CD4-positive, alpha-beta memory T cell (primary cell): ENCODE measurements at places on chromosomes 13 and 19.

DNA sequence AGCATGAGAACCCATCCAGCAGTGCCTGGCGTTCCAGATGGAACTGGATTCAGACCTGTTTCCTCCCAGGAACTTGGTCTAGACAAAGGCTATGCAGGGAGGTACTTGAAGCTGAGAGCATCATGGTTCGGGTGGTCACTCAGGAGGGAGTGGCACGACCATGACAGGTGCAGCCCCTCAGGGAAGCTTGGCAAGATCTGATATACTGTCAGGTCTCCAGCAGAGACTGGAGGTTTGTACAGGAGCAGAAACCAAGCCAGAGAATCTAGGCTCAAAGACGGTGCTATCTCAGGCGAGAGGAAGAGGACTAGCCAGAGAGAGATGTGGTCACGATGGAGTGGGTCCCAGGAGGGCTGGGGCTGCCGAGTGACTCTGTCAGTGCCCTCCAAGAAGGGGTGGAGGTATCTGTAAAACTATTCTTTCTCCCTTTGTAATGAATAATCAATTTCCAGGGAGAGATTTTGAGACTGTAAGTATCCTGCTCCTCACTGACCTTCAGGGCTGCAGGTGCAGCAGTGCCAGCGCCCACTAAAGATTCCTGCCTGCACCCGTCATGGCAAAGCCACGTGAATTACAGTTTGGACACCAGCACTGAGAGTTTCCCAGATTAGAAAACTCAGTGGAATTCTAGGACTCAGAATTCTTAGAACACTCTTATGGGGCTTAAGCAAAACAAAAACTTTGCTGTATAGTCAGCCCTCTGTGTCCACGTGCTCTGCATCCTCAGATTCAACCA, 10.2 kb upstream of the DCUN1D2 start:
- no peak for DNase-seq

DNA sequence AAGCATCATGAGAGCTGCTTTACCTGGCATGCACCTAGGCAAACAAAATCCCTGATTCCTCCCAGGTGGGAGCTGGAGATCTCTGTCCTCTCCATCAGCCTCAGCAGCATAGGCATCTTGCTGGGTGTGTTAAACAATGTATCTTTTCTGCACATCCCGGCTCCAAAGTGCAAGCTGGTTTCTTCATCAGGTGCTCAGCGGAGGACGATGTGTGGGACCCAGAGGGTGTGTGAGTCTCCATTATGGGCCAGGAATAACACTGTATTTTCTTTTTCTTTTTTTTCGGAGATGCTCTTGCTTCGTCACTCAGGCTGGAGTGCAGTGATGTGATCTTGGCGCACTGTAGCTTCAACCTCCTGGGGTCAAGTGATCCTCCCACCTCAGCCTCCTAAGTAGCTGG, 9.9 kb downstream of the CNFN start:
- DNase-seq: no peak

DNA sequence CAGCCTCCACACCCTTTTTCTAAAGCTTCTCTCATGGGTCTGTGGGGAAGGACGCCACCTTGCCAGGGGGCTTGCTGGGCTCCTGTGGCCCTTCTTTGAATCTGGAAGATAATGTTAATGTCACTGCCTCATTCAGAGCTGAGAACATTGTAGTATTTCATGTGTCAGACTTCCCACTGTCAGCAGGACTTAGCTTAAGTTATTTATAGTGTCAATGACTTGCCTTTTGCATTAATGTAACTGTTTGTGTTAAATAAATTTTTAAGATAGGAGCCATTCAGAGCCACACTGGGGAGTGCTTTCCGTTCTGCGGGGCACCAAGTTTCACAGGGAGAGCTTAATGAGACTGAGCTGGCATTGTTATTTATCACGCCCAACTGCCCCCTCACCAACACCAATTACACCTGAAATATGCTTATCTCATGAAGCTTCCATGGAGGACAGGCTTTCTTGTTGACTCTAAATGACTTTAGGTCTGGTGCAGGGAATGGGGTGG, 226.9 kb upstream of the UBL3 start:
- no peak for DNase-seq

- no peak for DNase-seq
Measured at GRCh38 chr13:41565846-41566245, 108.5 kb downstream of the RGCC start.

GRCh38 chr13:32863596-32863995, 152.6 kb upstream of the KL start:
- no peak for DNase-seq

DNA sequence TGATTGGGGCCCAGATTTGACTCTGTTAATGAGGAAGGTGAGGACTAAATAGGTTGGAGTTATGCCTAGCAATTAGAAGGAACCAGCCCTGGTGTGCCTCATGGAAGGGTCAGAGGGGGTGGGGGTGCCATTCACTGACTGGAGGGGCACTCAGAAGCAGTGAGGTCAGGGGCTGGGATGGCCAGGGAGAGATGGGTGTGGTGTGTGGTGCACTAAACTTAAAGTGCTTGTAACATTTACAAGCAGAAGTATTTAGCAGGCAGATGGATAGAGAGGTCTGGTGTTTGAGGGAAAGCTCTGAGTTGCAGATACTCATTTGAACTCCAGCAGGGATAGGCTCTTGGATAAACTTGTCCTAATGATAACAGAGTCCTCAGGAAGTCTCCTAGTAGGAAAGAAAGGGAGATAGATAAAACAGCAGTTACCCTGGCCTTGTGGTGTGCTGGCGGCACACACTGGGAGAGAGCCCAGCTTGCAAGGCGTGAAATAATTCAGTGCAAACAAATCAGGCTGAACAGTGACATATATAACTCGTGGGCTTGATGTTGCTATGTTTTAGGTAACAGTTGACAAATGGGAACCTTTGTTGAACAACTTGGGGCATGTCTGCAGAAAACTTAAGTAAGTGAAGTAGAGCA, 20.0 kb upstream of the UPF3A start:
- no peak for DNase-seq

DNA sequence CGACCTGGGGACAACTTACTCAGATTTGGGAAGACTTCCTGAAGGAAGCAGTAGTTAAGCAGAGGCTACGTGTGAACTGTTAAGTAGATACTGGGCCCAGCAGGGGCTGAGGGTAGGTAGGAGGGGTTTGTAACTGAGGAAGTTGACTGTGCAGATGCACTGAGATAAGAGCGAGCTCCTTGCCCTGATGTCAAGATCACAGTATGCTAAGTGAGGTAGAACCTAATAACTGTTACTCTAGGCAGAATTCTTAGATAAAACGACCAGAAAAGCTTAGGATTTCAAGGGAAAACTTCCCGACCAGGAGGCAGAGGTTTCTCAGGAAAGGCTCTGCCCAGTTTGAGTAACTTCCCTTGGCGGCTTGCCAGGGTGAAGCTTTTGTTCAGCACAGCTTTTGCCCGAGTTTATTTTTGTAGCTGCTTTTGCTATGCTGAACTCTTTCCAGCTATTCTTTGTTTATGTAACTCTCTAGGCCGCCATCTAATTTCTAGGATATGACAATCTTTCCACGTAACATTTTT, 632.1 kb downstream of the DIAPH3 start:
- no peak for DNase-seq

DNA sequence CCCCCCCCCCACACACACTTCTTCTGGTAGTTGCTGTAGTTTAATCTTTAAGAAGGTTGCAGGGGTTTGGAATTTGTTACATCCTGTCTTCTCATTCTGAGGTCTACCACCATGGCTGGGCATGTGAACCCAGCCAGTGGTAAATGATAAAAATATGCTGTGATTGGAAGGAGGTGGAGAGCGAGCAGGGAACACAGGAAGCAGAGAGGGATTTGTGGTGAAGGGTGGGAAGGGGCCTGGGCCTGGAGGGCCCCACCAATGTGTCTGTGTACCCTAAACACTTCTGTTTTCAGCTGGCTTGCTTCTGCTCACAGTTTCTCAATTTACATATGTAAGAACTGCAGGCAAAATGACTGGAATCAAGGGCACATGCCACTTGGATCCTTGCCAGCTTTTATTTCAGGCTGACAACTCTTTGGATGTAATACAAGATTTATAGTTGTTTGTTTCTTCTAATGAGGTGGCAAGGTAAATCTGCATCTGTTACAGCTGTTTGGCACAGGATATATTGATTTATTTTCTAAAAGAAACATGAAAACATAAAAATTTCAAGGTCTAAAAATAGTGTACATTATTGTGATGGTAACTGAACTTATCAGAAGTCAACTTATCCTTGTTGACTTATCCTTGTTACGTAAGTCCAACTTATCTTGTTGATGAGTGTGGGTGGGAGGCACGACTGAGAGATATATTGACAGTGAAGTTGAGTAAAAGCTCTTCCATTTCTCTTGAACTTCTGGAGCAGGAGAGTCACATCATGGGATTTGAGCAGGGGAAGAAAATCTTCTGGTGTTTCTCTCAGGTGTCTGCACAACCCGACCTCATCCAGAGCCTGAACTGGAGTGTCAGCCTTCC, 313.2 kb downstream of the SHISA2 start:
- no peak for DNase-seq

DNA sequence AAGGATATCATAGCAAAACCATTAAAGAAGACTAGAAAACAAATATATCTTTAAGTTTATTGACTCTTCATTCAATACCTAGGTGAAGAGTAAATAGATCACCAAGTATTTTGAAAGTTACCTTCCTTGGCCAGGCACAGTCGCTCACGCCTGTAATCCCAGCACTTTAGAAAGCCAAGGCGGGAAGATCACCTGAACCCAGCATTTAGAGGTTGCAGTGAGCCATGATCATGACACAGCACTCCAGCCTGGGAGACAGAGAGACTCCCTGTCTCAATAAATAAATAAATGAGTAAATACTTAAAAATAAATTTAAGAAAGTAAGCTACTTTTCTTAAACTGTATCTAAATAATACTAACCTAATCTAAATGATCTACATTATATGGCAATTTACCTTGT, 8.9 kb upstream of the WBP4 start:
- DNase-seq: no peak

- no peak for DNase-seq
Measured at GRCh38 chr19:48081106-48081505, 29.5 kb downstream of the PLA2G4C start.

DNA sequence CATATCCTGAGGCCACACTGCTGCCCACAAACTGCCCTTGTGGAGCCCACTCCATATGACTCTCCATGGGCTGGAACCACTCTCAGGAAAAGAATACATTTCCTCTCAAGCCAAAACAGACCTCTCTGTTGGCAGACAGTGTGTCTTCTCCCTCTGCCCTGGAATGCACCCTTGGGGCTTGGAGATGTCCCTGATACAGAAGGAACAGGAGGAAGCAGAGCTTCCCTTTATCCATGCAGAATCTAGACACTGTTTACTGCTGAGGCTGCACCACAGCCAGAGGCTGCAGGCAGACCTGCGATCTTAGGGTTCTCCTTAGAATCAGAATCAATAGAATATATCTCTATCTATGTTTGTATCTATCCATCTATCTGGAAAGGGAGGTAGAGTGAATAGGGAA, 26.8 kb upstream of the CYP4F8 start:
- no peak for DNase-seq
